ENCODE measurements at places on chromosomes 3 and 15.

DNA sequence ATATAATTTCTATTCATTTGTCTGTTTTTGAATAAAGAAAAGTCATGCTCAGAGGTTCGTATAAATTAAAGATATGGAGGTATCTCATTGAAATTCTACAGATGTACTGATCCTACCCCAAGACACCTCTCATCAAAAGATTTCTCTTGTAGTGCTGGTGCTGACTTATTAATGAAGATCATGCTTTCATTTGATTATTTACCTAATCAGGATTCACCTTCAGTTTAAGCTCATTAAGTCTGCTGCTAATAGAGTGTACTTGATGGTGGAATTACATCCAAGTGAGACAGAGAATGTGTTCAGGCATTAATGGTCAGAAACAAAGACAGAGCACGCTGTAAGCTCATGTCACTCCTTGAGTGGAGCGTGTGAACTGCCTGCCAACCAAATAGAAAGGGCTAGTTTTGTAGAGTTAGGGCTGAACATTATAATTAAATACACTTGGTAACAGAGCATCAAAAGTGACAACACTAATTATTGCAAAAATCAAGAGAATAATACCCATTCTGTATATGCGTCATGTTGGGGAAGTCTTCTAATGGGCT is 45.5 kb downstream of the KBTBD12 start:
- no peak for DNase-seq

DNA sequence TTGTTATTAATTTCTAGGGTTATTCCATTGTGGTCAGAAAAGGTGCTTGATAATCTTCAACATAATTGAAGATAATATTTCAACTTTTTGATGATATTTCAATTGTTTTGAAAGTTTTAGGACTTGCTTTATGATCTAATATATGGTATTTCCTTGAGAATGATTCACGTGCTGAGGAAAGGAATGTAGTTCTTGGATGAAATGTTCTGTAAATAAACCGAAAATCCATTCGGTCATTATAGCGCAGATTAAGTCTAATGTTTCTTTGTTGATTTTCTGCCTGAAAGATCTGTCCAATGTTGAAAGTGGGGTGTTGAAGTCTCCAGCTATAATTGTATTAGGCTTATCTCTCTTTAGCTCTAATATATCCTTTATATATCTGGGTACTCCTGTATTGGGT is 617.5 kb upstream of the NECTIN3 start:
- DNase-seq: no peak

DNA sequence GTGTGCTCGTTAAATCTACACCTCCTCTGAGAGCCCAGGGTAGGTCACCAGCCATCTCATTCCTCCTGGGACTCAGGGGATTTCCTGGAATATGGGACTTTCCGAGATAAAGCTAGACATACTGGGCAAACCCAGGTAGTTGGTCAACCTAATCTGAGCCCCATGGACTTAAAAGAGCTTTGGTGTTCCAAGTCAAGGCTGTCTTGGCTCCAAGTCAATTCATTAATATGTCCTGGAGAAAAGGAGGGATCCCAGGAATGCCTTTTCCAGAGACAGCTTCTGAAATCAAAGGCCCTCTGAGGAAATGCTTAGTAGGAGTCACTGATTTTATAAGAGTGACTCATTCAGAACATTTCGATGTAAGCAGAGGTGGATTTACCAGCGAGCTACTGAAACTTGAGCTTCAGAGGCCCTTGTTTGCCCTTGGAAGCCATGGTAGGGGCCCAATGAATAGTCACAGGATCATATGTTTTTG is 137.3 kb upstream of the UBE2E1 start:
- peak; percentile 61 for DNase-seq

GRCh38 chr3:15500107-15500724 is 21.3 kb downstream of the COLQ start:
- DNase-seq: no peak

- no peak for DNase-seq
Measured at GRCh38 chr3:120048355-120049041, 45.7 kb downstream of the GSK3B start.

DNA sequence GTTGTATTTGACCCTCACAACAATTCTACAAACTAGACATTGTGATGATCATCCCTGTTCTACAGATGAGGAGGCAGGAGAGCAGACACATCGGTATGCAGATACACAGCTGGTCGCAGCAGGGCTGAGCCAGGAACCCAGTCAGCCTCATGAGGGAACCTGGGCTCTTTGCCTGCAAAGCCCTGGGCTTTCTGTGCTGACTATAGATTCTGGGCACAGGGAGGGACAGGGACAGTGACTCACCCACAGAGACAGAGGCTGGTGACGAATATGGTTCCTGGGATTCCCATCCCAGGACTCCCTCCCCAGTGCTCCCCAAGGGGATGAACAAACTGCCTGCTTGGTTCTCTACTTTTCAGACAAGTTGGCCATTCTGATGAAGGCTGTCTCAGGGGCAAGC is 3.8 kb upstream of the CAMP start:
- DNase-seq: no peak

- DNase-seq: peak; percentile 84
Measured at GRCh38 chr3:197554562-197555280, 1.0 kb downstream of the BDH1 start.

GRCh38 chr15:69540622-69541021 is 88.0 kb downstream of the RPLP1 start:
- no peak for DNase-seq

DNA sequence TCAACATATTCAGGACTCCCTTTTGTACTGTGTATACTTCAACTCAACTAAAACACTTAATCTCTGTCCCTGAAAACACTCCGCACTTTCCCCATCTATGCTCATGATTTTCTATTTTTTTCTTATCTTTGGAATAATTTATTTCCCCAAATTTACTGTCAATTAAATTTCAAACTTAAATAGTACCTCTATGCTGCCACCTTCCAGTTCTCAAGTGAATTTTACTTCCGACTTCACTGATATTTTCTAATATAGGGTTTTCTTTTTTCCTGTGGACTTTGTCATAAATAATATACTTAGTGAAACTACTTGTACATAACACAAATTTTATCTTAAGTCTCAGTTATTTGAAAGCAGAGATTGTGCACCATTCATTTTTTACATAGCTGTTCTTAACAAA is 1303.3 kb downstream of the OTOL1 start:
- DNase-seq: no peak

GRCh38 chr3:57689367-57690053 is 3.4 kb downstream of the DENND6A start:
- DNase-seq: no peak

DNA sequence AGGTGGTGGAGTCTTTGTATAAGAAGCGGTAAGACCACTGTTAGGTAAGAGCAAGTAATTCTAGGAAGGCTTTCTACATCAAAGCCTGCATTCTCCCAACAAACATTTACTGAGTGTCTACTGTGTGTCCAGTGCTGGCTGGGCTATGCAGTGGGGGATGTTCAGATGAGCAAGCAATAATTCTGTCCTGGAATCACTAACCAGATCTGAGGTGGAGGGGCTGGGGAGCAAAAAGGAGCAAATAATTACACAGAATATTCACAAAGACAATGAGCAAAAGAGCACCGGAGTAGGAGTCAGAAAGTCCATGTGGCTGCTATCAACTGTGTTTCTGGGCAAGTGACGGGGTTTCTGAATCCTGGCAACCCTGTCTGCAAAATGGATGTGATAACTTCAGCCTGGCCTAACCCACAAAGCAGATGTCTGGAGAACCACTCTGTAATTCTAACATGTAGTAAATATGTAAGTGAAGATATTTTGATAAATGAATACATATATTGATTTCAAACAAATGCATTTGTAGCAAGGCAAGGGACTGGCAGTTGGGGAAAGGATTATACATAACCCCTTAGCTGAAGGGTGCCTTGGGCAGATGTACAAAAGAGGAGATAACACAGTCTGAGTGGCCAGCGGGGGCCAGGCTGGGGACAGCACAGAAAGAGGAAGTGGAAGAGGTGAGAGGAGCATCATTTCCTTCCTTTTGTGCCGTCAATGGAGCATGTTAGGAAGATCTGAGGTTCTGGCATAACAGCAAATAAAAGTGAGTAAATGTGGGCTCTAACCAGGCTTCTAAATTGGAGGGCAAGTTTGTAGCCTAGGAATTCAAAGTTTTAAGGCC is 28.8 kb downstream of the CYP8B1 start:
- DNase-seq: no peak

- DNase-seq: peak; percentile 59
Measured at GRCh38 chr15:53693729-53694475, 65.6 kb downstream of the WDR72 start.

GRCh38 chr3:183369627-183370026 is 58.8 kb downstream of the MCF2L2 start:
- no peak for DNase-seq

DNA sequence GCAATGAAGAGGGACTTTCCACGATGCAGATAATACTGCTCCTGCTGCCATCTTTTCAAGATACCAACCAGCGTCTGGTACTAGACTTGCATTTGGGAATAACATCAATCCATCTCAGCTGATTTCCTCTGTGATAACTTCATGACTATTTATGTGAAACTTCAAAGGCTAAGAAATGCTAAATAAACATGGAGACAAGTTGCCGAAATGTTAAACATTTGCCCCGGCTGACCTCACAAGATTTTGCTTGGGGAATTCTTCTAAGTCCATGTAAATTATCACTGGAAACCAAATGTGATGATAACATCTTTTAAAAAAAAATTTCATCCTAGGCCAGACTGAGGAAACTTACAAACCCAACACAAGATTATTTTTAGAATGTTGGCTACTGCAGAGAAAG is 185.8 kb upstream of the PRICKLE2 start:
- no peak for DNase-seq

DNA sequence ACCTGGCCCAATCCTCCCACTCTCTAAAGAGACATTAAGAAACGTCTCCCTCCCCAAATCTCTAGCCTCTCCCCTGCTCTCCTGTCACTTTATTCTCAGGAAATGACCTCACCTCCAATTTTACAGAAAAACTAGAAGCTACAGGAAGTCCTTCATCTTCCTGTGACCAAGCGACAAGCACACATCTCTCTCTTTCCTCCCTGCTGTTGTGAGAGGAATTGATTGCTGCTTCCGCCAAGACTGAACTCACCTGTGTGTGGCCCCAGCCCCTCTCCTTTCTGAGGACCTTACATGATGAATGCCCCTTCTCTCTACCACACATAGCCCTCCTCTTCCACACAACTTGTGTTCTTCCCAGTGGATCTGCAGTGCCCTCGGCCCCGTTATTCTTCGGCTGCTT is 18.2 kb downstream of the DNAJB8 start:
- no peak for DNase-seq

DNA sequence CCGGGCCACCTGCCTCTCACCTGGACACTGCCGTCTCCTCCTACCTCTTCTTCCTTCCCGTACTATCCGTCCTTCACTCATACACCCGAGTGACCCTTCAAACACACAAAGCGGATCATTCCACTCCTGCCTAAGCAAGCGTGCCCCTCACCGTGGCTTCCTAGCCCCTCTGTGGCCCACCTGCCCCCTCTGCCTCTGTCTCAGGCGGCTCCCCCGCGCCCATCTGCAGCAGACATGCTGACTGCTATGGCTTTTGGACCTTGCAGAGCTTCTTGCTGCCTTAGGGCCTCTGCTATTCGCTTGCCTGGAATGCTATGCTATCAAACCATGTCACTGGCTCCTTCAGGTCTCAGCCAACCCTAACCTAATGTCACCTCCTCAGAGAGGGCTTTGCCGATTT is 38.1 kb downstream of the SLC28A1 start:
- no peak for DNase-seq

GRCh38 chr15:31325595-31326155 is 960 bp upstream of the KLF13 start:
- no peak for DNase-seq

- DNase-seq: no peak
Measured at GRCh38 chr3:174931473-174932353, 72.6 kb downstream of the NAALADL2 start.

DNA sequence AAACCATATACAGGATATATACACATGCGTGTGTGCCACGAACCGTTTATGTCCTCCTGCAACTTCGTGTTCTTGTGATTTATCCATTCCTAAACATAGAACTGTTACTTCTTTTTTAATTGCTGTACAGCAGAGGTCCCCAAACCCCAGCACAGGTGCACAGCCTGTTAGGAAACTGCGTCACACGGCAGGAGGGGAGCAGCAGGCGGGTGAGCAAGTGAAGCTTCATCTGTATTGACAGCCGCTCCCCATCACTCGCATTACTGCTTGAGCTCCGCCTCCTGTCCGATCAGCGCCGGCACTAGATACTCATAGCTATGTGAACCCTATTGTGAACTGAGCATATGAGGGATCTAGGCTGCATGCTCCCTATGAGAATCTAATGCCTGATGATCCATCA is 34.9 kb upstream of the NRROS start:
- DNase-seq: no peak
